Sigmoid colon (tissue), 7 donors: ENCODE measurements at places on chromosomes 3 and 15. TPM values are rescaled to one million over a fixed set of nuclear protein-coding genes. Genes with fewer than 3 reads are reported as not detected.

SNUPN gene
- total RNA-seq = 22.1 TPM

SOX14 gene
- total RNA-seq = not detected

ADIPOQ gene
- total RNA-seq = 53.5 TPM

RASL12 gene
- 71.7 TPM for total RNA-seq

PLD1 gene
- 19.9 TPM for total RNA-seq

CEP97 gene
- 11.0 TPM for total RNA-seq

NMNAT3 gene
- 6.8 TPM for total RNA-seq

TBCCD1 gene
- 10.3 TPM for total RNA-seq

TMEM207 gene
- total RNA-seq = not detected

IGSF10 gene
- 0.41 TPM for total RNA-seq

PDCD10 gene
- 49.3 TPM for total RNA-seq

ZXDC gene
- 26.4 TPM for total RNA-seq

GHRL gene
- not detected for total RNA-seq

OGG1 gene
- total RNA-seq = 34.6 TPM

SKIC8 gene
- 47.7 TPM for total RNA-seq

PLSCR2 gene
- total RNA-seq = not detected

PPP2R3A gene
- 49.0 TPM for total RNA-seq

PLS1 gene
- 1.2 TPM for total RNA-seq

FHIT gene
- total RNA-seq = 9.3 TPM

UBR1 gene
- 39.6 TPM for total RNA-seq

CCDC39 gene
- not detected for total RNA-seq

RTP1 gene
- not detected for total RNA-seq

FILIP1L gene
- total RNA-seq = 42.5 TPM

GPR15 gene
- not detected for total RNA-seq

CFAP20DC gene
- 0.28 TPM for total RNA-seq

AHSG gene
- total RNA-seq = not detected

CEMIP gene
- under 0.01 TPM for total RNA-seq

RTP3 gene
- not detected for total RNA-seq

TAGLN3 gene
- 17.4 TPM for total RNA-seq

RARB gene
- 8.3 TPM for total RNA-seq

IRAK2 gene
- total RNA-seq = 3.6 TPM

TRIM59 gene
- total RNA-seq = 3.4 TPM

LTF gene
- 0.28 TPM for total RNA-seq

GPR87 gene
- total RNA-seq = not detected

MEGF11 gene
- not detected for total RNA-seq

CD96 gene
- 0.54 TPM for total RNA-seq

FGF7 gene
- total RNA-seq = 105 TPM

VEPH1 gene
- total RNA-seq = 0.82 TPM

BNIP2 gene
- 199 TPM for total RNA-seq

LDHAL6B gene
- not detected for total RNA-seq

UBE3A gene
- total RNA-seq = 72.4 TPM

RHO gene
- not detected for total RNA-seq

USP3 gene
- 63.1 TPM for total RNA-seq

GTPBP8 gene
- 38.2 TPM for total RNA-seq

SUSD5 gene
- total RNA-seq = 1.3 TPM

TRAT1 gene
- 0.33 TPM for total RNA-seq

IL17RD gene
- 18.9 TPM for total RNA-seq

CADM2 gene
- 22.8 TPM for total RNA-seq

PRSS50 gene
- 1.1 TPM for total RNA-seq

PPP1R14D gene
- not detected for total RNA-seq

FOXB1 gene
- not detected for total RNA-seq

SLC25A36 gene
- total RNA-seq = 67.0 TPM

CFAP92 gene
- not detected for total RNA-seq
